ENCODE measurements at places on chromosomes 4 and X.
A peak's percentile ranks its signal among the peaks of the same experiment; 100 is the strongest.

DNA sequence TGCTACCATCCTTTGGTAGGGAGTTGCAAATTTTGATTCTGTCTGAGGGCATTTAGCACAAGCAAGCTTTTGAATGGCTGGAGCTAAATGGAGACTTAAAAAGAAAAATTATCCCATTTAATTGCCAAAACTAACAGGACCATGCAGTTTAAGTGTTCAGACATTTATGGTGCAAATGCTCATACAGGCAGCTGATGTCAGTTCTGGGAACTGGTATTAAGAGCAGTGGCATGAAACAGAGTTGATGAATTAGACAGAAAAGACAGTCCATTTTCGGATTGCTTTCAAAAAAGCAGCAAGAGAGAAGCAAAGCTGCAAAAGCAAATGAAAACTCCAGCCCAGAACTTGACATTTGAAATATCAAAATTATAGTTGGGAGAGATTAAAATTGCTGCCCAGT, 1.3 kb downstream of the SCRG1 start:
- DNase-seq: no peak

GRCh38 chr4:9875516-9875915, 94.1 kb downstream of the DRD5 start:
- no peak for DNase-seq

GRCh38 chr4:71187404-71188155, 151.2 kb upstream of the SLC4A4 start:
- DNase-seq: peak; percentile 60

GRCh38 chrX:7083021-7083420, 64.5 kb upstream of the STS start:
- DNase-seq: no peak

- DNase-seq: no peak
Observed at GRCh38 chr4:32435308-32435707, 1715.1 kb downstream of the PCDH7 start.

Data from IMR-90 (cell line).